ENCODE measurements at places on chromosomes 3 and 15. TPM values are rescaled to one million over a fixed set of nuclear protein-coding genes. Genes with fewer than 3 reads are reported as not detected.

SLC9C1 gene
- polyA plus RNA-seq: not detected

DNA sequence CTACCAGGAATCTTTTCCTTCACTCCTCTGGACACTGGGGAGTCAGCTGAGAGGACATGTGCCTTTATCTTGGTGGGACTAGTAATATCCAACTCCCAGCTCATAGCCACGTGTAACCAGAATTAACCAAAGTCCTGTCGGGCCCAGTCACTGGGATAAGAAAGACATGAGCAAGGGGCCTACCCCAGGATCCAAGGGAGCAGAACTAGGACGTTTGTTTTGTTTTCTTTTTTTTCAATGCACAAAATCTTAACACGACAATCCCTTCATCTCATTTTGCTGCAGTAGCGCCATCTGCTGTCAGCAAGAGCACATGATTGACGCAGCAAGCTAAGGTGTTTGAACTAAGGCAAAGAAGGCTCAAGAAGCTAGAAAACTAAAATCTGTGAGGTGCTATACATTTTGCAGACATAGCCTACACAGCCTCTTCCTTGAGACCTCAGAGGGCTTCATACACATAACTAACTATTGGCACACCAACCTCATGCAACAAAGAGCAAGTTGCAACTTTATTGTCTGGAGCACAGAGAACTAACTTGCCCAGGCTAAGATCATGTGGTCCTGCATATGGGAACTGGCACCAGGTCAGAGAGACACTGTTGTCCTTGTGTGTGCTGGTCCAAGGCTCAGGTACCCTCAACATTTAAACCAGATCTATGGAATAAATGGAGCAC lies 43.6 kb downstream of the RLBP1 start:
- DNase-seq: no peak

- DNase-seq: no peak
Measured at GRCh38 chr3:194617827-194618226, 15.4 kb downstream of the TMEM44 start.

DNA sequence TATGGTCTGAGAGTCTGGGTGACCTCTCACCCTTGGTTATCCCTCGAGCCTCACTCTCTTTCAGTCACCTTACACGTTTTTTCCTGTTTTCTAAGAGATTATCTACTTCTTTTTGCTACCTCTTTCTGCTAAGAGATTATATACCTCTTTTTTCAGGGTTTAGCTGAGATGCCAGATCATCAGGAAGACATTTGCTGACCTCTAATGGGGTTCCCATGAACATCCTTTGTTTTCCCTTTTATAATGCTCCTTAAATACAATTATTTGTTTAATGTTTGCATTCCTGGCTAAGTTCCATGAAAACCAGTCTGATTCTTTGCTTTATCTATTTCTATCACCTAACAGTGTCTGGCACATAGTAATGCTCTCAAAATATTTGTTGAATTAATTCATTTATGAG lies 39.6 kb downstream of the LEKR1 start:
- DNase-seq: no peak

DNA sequence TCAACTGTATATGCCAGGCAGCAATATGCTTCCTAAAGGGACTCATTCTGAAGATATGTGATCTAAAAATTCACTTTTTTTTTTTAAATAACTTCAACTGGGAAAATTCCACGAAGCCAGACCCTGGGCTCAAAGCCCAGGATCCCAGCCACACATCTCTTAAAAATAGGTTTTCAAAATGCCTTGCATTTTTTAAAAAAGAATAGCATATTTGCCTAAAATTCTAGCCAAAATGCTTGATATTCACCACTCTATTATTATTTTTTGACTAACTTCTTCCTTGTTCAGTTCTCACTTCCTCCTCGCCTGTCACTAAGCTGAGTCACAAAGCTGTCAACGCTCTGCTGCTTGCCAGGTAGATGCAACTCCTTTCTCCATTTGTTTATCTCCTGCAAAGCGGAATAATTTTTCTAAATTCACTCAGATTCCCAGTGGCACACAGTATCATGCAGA lies 28.0 kb upstream of the VGLL4 start:
- DNase-seq: no peak

GRCh38 chr3:187257992-187258692 lies 33.4 kb downstream of the MASP1 start:
- DNase-seq: no peak

SETD5 gene
- 9.7 TPM for polyA plus RNA-seq

CATSPER2 gene
- polyA plus RNA-seq: 2.8 TPM

DNA sequence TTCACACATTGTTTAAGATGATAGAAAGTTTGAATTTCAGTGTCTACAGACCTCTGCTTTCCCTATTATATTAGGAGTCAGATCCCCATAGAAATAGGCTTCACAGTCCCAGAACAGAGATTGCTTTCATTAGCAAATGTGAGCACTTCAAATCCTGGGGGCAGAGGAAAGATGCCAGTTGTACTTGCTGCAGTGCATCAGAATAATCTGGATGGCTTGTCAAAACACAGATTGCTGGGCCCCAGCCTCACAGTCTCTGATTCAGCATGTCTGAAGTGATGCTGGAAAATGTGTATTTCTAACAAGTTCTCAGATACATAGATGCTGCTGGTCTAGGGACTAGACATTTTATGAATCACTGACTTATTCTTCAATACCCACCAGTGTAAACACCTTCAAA lies 375.2 kb downstream of the FGF12 start:
- no peak for DNase-seq

GRCh38 chr3:122886251-122886650 lies 91.4 kb downstream of the SLC49A4 start:
- no peak for DNase-seq

DNA sequence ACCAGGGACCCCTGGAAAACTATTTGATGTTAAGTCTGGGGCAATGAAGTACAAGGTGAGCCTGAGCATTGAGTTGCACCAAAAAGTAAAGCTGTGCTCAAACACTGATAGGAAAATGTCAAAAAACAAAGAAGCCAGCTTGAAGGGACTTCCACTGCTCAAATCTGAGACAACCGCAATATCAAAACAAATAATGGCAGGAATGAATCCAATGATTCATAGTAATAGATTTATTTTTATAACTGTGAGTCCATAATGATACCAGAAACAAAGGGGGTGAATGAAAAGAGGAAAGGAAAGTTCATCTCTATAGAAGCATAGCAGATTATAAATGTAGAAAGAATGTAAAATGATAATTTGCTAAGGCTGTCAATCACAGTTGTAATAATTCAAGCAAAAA lies 237.3 kb upstream of the ZBTB20 start:
- DNase-seq: no peak

DNA sequence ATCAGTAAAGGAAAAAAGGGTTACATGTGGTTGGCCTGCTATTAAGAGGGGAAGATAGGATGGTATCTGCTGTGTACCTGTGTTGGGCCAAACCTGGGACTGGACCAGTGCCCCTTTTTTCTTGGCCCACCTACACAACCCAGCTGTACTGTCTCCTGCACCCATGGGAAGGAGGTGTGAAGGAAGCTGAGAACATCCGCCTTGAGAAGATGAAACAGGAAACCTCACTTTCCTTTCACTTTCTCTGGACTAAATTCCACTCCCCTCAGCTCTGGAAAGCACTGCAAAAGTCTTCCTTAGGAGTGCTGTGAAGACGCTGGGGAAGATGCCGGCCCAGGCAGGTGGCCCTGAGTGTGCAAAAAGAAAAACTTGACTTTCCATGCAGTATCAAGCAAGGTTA lies 37.6 kb downstream of the LRRN1 start:
- DNase-seq: no peak

GRCh38 chr3:143652118-143652517 lies 196.2 kb downstream of the SLC9A9 start:
- DNase-seq: no peak

CAV3 gene
- polyA plus RNA-seq: 0.11 TPM

SYNPR gene
- polyA plus RNA-seq: not detected

DNA sequence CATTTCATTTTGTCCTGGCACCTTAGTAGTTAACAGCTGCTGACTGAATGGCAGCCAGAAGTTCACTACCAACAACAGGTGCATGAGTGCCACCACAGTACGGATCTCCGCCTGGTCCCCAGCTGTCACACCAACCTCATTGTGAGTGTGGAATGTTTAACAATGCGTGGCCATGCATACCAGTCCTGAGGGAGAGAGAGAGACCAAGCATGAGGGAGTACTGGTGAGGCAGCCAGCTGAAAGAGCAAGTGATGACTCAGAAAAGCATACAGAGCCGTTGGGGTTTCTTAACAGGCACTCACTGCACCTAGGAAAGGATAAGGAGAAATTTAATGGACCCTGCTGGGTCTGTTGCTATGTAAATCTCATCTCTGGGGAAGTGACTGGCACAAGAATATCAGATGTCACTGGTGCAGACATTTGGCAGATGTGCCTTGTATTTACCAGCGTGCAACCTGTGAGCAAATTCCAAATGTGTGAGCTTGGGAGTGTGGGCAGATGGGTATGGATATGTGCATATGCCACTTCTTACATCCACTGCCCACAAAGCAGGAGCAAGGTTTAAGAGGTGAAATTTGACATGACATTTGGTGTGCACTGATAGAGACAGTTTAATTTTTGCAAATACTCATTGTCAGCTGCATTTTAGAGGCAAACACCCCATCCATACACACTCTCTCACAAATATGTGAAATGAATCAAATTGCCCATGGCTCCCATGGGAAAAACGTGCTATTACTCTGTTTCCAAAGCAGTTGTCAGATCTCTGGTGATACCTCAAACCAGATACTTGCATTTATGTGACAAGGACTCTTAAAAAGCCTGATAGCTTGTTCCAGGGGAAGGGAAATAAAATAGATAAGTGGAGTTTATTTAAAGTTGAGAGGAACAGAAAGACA lies 245.2 kb upstream of the ARPP21 start:
- DNase-seq: no peak

DNA sequence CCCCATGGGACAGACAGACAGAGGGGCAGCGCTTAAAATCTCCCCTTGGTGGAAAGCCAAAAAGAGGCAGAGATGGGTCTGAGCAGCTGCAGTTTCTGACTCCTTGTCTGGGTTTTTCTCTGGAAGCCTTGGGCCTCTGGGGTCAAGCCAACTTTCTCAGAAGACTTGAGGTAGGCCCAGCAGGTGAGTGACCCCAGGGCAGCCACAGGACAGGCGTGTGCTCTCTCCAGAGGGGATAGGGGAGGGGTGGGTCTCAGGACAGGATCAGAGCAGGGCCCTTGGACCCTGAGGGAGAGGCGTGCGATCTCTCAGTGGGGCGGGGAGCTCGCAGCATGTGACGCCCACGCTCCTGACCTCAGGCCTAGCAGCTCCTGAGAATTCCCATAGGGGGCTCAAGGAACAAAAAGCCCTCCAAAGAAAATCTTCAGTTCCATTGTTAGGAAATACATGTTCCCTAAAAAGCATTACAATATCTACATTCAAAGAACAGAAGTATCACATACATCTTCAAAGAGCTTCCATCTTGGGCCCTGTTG lies 34.6 kb upstream of the DUSP7 start:
- peak; percentile 27 for DNase-seq

DNA sequence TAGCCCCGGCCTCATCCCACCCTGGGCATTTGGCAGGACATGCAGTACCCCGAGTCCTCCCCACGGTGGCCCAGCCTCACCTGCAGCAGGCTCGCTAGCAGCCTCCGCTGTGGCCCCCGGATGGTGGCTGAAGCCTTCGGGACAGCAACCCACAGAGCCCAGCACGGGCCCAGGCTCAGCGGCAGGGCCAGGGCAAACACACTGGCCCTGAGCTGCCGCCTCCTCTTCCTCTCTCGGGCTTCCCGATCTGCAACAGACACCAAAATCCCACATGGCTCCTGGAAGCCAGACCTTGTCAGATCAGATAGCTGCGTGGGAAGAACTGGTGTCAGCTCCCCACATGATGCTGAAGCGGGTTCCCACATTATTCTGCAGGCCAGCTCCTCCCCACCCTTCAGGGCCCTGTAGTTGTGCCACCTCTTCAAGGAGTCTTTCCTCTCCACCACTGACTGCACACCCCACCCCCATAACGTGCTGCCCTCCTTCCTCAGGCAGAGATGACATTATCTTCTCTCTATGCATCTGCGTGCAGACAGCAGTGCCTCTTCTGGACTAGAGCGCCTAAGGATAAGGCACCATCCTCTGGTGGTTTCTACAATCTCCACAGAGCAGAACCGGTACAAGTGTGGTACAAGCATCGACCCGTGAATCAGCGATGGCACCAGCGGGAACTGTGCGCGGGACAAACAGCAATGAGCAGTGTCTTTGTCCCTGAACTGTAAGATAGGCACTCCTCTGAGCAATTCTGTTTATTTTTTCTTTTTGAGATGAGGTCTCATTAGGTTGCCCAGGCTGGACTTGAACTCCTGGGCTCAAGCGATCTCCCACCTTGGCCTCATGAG lies 9.5 kb downstream of the TMEM44 start:
- peak; percentile 70 for DNase-seq

DPPA2 gene
- polyA plus RNA-seq: not detected

FETUB gene
- polyA plus RNA-seq: not detected

MTHFS gene
- polyA plus RNA-seq: 33.0 TPM

IVD gene
- polyA plus RNA-seq: 44.4 TPM

HDGFL3 gene
- polyA plus RNA-seq: 5.0 TPM

DNA sequence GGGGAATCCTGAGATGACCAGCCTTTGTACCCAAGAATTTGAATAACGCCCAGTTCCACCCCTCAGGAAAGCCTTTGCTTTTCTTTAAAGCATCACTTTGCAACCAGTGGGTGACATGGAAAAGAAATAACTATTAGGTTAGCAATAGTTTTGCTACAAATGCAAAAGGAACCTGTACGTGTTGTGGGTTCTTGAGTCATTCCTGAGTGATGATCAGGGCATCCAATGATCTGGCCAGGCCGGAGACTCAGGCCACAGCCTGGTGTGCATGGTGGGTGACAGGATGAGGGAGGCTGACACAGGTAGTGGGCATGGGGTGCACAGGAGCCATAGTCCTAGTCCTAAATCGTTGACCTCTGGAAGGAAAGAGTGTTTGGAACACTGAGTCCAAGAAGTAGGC lies 321.4 kb upstream of the IL12A start:
- DNase-seq: no peak

DNA sequence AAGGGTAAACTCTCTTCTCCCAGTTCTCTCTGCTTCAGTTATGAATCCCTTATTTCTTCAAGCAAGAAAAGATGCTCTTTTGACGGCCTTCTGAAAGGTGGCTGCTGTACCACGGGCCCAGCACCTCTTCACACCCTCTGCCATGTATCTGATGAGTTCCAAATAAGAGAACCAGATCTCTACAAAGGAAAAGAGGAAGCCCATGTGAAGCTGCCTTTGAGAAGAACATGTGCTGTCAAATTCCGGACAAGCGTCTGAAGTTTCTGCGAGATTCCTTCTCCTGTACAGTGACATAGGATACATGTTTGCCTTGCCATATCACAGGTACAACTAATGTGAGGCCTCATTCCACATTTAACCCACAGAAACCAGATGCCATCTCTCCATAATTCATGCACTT lies 59.2 kb downstream of the SH3BP5 start:
- no peak for DNase-seq

- DNase-seq: no peak
Measured at GRCh38 chr3:194103505-194103904, 32.4 kb upstream of the HES1 start.

GRCh38 chr3:109116031-109116430 lies 1.9 kb downstream of the MORC1 start:
- no peak for DNase-seq

SV2B gene
- polyA plus RNA-seq: 1.2 TPM

ALG1L2 gene
- polyA plus RNA-seq: not detected

RASSF1 gene
- 83.7 TPM for polyA plus RNA-seq

TEX55 gene
- not detected for polyA plus RNA-seq

TUSC7 gene
- polyA plus RNA-seq: not detected

Measured in spleen (tissue), 13 donors.